Right renal pelvis (tissue), 4 donors: ENCODE measurements at places on chromosomes 12 and 14.

GRCh38 chr12:120388691-120389481 is 19.9 kb upstream of the MSI1 start:
- no peak for DNase-seq

DNA sequence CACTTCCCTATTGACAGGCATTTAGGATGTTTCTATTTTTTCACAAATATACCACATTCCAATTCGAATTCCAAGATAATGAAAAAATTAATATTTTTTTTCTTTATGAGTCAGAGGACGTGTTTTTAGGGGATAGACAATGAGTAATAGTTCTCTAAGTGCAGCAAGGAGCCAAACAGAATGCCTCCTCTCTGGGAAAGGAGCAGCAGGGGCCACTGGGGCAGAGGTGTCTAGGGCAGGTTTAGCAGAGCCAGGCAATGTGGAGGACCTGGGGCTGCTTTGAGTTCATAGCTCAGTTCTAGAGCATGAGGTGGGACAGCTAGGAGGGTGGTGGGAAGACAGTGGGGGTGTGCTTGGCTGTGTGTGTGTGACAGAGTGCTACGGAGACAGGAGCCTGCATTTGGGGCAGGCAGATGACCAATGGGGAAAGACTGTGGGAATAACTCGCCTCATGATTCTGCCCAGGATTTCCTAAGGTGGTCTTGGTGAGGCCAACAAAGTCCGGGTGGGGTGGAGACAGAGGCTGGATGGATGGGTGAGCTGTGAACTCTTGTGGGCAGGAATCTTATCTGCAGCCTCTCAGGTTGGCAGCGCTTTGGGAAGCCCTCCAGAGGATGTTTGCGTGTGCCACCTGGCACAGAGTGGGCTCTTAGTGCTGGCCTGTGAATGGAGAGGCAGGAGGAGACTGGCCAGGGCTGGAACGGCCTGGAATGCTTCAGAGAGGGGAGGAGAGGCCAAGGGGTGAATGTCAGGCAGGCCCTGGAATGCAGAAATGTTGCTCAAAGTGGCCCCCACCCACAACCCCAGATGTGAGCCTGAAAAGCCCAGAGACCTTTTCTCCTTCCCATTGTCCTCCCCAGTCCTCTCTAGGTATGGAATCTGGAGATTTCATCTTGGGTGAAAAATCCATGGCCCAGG is 2.4 kb upstream of the KRT7 start:
- no peak for DNase-seq

- peak; percentile 13 for DNase-seq
Observed at GRCh38 chr12:26434299-26435068, 239.1 kb downstream of the SSPN start.

GRCh38 chr12:46356655-46357437 is 15.7 kb downstream of the SLC38A2 start:
- no peak for DNase-seq

DNA sequence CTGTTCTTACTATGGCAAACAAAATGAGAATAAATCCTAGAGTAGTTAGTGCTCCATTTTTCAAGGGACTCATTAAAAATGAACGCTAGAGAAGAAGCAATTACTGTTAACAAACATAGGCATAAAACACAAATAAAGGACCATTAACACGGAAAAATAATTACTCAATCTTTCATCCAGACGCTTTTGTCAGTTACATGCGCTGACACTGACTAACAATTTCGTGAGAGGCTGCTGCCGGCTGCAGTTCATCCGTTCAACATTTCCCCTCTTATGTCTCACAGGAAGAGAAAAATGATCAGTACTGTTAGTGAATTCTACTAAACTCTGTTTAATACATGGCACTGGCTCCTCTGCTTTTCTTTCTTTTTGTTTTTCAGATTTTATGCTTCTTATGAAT is 472.7 kb upstream of the FLRT2 start:
- no peak for DNase-seq

DNA sequence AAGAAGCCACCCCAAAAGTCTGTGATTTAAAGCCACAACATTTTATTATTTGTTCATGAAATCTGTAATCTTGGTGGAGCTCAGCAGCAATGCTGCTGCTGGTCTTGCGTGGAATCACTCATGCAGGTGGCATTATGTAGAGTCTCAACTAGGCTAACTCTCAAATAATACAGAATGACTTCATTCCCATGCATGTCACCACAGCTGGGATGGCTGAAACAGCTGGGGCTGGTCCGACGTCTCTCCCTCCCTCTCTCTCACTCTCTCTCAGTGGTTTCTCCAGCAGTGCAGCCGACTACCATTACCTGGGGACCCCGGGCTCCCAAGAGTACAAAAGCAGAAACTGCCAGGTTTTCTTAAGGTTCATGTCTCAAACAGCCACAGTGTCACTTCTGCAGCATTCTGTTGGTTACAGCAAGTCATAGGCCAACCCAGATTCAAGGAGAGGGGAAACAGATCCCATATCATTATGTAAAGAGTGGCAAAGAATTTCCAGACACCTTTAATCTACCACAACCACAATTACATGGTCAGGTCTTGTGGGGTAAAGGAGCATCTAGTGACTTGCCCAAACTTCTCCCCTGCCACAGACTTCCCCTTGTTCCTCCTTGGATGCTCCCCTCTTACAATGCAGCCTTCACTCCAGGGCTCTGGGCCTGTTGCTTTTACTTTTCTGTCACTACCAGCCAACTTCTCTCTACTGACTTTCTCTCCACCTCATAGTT is 192.0 kb upstream of the HMGA2 start:
- no peak for DNase-seq

DNA sequence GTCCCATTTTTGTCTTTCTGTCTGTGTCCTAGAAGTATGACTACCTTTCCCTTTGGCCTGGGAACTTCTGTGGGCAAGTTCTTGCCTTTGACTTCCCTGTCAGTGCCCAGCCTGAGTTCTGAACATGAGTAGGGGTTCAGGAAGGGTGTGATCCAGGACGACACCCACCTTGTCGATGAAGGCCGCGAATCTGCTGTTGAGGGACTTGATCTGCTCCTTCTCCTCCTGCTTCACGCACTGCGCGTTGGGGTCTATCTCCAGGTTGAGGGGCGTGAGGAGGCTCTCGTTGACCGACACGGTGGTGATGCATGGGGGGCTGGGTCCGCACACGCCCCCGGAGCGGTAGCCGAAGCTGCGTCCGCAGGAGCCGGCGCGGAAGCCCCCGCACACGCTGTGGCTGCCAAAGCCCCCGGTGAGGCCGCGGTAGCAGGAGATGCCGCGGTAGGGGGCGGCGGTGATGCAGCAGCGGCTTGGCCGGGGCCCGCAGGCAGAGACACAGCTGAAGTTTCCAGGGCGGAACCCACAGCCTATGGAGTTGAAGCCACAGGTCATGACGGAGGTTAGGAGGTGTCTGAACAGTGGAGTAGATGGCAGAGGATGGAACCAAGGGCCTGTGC is at the start of gene KRT83:
TSS of gene KRT83 (minus strand) at position 615 of the 617 bp plus-strand sequence. CDS start at position 552, 63 bp downstream.
- no peak for DNase-seq

GRCh38 chr14:100573757-100574641 is 13.2 kb downstream of the BEGAIN start:
- no peak for DNase-seq

GRCh38 chr12:62328296-62328921 is 68.2 kb downstream of the USP15 start:
- DNase-seq = peak; percentile 8

- no peak for DNase-seq
Observed at GRCh38 chr12:20309504-20310148, 58.7 kb upstream of the PDE3A start.
